ENCODE measurements at places on chromosomes 4 and X.

GRCh38 chr4:126124818-126125217 is 810.1 kb downstream of the FAT4 start:
- no peak for DNase-seq
- peaks cover 4% of the 10 kb centered on the region for H3K27me3 ChIP-seq
- no peaks in the 10 kb centered on the region for H3K36me3 ChIP-seq
- no peak overlapping the region for H3K27ac ChIP-seq
- no peak overlapping the region for H3K4me3 ChIP-seq

GRCh38 chr4:39541987-39542610 is 14.9 kb upstream of the UGDH start:
- DNase-seq = no peak
- no peaks in the 10 kb centered on the region for H3K27me3 ChIP-seq
- H3K36me3 ChIP-seq = peaks cover 3% of the 10 kb centered on the region

DNA sequence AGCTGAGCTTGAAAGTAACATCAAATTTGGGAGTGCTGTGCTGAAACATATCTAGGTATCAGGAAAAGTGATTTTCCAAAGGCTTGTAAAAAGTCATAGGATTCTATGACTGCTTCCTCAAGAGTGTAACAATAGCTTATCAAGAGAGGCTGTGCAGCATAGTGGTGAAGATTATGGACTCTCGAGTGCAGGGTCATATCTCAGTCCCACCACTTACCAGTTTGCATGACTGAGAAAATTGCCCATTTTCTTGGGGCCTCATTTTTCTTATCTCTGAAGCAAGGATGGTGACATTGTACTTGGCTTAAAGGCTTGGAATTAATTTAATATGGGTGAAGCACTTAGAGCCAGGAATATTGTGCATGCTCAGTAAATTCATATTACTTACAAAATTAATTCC is 57.2 kb downstream of the AFF1 start:
- H3K36me3 ChIP-seq = peaks cover 8% of the 10 kb centered on the region
- H3K27ac ChIP-seq = no peak overlapping the region
- no peaks in the 10 kb centered on the region for H3K4me1 ChIP-seq
- no peaks in the 10 kb centered on the region for H3K27me3 ChIP-seq
- H3K4me3 ChIP-seq = no peak overlapping the region
- no peak for DNase-seq

DNA sequence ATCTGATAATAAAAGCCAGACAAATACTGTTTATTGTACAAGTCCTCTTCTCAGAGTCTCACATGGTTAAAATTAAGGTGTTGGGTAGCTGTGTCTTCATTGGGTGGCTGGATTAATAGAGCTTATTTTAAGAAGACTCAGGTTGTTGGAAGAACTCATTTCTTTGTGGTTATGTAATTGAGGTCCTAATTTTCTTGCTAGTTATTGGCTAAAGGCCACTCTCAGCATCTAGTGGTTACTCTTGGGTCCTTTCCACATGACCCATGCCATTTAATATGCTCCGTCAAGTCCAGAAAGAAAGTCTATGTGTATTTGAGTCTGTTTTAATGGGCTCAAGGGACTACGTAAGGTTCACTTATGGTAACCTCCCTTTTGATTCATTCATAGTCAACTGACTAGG is 1668.6 kb upstream of the AGA start:
- no peaks in the 10 kb centered on the region for H3K36me3 ChIP-seq
- no peak overlapping the region for H3K4me3 ChIP-seq
- H3K27ac ChIP-seq = no peak overlapping the region
- H3K27me3 ChIP-seq = no peaks in the 10 kb centered on the region
- H3K4me1 ChIP-seq = no peaks in the 10 kb centered on the region

DNA sequence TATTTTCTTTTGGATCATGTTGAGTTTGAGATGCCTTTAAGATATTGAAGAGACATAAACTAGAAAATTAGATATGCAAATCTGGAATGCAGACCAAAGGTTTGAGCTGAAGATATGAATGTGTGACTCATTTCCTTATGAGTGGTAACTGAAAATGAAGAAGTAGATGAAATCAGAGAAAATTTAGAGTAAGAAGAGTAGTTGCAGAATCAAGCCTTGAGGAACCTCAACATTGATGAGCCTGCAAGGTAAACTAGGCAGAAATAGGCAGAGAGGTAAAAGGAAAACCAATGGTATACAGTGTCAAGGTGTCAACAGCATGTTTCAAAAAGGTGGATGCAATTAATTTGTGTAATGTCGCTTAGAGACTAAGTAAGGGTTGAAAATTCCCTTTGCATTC is 142.8 kb downstream of the MOSPD2 start:
- H3K36me3 ChIP-seq = no peaks in the 10 kb centered on the region
- no peak overlapping the region for H3K27ac ChIP-seq
- H3K27me3 ChIP-seq = no peaks in the 10 kb centered on the region
- DNase-seq = no peak
- H3K4me3 ChIP-seq = no peak overlapping the region
- H3K4me1 ChIP-seq = no peaks in the 10 kb centered on the region

GRCh38 chr4:73740353-73740778 is at the start of gene CXCL8:
Gene CXCL8 (plus strand): TSS chr4:73740569. CDS start chr4:73740659, 90 bp downstream.
- peaks cover 3% of the 10 kb centered on the region for H3K27me3 ChIP-seq
- peaks cover 5% of the 10 kb centered on the region for H3K36me3 ChIP-seq
- no peak within 1 kb of the TSS for H3K4me3 ChIP-seq
- DNase-seq = no peak

GRCh38 chrX:69959712-69960111 is 90.0 kb downstream of the AWAT2 start:
- H3K36me3 ChIP-seq = no peaks in the 10 kb centered on the region
- no peak overlapping the region for H3K4me3 ChIP-seq
- no peak for DNase-seq
- no peaks in the 10 kb centered on the region for H3K4me1 ChIP-seq
- no peaks in the 10 kb centered on the region for H3K27me3 ChIP-seq
- no peak overlapping the region for H3K27ac ChIP-seq

DNA sequence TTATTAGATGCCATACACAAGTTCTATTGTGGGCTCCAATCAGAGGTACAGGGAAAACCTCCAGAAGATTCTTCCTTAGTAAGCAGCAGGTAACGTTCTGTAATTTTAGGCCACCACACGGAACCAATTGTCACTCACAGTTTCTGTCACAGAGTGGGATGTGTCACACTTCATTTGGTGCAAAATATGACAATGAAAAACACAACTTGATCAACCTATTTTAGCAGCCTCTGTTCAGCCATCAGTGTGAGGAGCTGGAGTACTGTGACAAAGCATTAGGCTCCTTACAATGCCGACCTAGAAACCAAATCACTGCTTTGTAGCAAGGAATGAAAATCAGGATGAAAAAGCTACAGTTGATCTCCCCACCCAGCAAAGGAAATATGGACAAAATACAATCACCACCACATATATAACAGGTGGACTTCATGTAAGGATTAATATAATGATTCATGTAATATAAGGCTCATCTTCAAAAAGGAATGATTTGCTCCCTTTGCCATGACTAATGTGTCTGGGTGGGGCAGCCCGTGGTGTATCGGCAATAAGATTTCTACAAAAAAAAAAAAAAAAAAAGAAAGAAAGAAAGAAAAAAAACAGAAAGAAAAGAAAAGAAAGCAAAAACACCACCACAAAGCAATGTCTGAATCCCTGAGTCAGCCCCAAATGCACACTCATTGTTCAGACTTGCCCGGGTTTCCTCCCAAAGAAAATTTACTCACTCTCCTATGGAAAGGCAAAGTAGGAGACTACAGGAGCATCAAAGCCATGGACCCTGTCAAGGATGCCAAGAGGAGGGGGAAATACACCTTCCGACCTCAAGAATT is 36.0 kb downstream of the SLC9A7 start:
- H3K27ac ChIP-seq = no peak overlapping the region
- H3K4me1 ChIP-seq = no peaks in the 10 kb centered on the region
- no peak for DNase-seq
- no peaks in the 10 kb centered on the region for H3K36me3 ChIP-seq
- no peaks in the 10 kb centered on the region for H3K27me3 ChIP-seq

DNA sequence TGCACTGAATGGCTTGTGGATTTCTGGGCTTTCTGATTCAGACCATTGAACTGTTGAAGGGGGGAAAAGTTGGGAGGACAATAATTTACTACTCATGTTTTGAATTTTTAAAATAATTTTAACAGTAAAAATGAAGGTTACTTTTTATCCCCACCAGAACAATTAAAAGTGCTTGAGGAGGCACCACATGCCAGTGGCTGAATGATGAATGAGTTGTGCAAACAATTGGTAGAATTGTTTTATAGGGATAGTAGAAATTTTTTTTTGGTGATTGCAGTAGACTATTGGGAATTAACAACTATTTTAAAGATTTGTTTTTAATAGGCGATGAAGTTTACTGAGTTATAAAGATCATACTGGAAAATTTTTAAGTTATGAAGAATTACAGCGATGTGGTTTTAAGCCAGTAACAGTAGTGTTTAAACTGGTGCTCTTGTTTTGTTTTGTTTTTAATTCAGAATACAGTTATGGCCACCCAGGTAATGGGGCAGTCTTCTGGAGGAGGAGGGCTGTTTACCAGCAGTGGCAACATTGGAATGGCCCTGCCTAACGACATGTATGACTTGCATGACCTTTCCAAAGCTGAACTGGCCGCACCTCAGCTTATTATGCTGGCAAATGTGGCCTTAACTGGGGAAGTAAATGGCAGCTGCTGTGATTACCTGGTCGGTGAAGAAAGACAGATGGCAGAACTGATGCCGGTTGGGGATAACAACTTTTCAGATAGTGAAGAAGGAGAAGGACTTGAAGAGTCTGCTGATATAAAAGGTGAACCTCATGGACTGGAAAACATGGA is 2.7 kb downstream of the REST start:
- peaks cover 44% of the 10 kb centered on the region for H3K4me1 ChIP-seq
- H3K4me3 ChIP-seq = peak overlapping the region; percentile 91
- no peak for DNase-seq
- H3K27me3 ChIP-seq = no peaks in the 10 kb centered on the region
- peaks cover 4% of the 10 kb centered on the region for H3K36me3 ChIP-seq
- H3K27ac ChIP-seq = peak overlapping the region; percentile 95

- no peaks in the 10 kb centered on the region for H3K27me3 ChIP-seq
- no peak for DNase-seq
- no peak overlapping the region for H3K4me3 ChIP-seq
- peaks cover 2% of the 10 kb centered on the region for H3K36me3 ChIP-seq
Observed at GRCh38 chr4:82811838-82812341, 13.3 kb upstream of the SCD5 start.

GRCh38 chr4:8101213-8102075 is 57.2 kb downstream of the ABLIM2 start:
- H3K4me3 ChIP-seq = no peak overlapping the region
- H3K27ac ChIP-seq = peak overlapping the region; percentile 19

DNA sequence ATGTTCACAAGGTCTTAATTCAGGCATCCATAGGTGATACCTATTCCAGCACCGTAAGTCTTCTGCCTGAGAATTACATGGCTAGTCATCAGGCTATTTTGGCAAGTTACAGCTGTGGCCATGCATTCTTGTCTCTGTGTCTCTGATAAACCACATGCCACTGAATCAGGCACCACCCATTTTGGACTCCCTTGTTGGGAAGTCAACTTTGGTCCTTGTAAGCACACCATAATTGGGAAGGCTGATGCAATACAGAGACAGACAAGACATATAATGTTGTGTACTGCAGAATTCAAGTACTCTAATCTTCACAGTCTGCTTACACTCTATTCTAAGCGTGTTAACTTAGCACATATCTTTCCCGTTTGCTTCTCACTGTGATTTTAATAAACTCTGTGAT is 483.7 kb upstream of the FTHL17 start:
- peaks cover 5% of the 10 kb centered on the region for H3K4me1 ChIP-seq
- no peak overlapping the region for H3K4me3 ChIP-seq
- H3K36me3 ChIP-seq = no peaks in the 10 kb centered on the region
- no peaks in the 10 kb centered on the region for H3K27me3 ChIP-seq

GRCh38 chr4:180809439-180809838 is 1433.8 kb upstream of the TENM3 start:
- DNase-seq = no peak
- no peak overlapping the region for H3K4me3 ChIP-seq
- H3K4me1 ChIP-seq = peaks cover 23% of the 10 kb centered on the region
- H3K27me3 ChIP-seq = no peaks in the 10 kb centered on the region
- H3K27ac ChIP-seq = no peak overlapping the region
- H3K36me3 ChIP-seq = no peaks in the 10 kb centered on the region

- H3K4me3 ChIP-seq = no peak overlapping the region
- peaks cover 9% of the 10 kb centered on the region for H3K27me3 ChIP-seq
- no peak for DNase-seq
Observed at GRCh38 chr4:130361616-130362015, 1265.7 kb downstream of the C4orf33 start.

- H3K36me3 ChIP-seq = no peaks in the 10 kb centered on the region
- H3K4me3 ChIP-seq = no peak overlapping the region
- H3K27ac ChIP-seq = no peak overlapping the region
- peaks cover 11% of the 10 kb centered on the region for H3K4me1 ChIP-seq
- DNase-seq = no peak
Observed at GRCh38 chr4:70518716-70519115, 347 bp downstream of the AMTN start.

DNA sequence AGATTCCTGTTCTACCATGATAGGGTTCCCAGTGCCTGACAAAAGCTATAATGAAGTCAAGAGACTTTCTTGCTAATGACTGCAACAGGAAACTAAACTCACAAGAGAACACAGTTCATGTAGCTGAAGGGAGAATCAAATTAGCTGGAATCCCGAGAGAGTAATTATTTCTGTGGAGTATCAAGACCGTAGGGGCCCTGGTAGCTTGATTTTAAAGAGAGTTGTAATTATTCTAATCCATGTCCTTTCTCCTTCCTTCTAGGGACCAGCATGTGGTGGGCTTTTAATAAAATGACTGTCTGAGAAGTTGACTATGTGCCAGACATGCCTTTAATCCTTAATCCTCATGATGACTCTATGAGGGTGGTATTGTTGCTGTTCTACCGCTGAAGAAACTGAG is 1.7 kb upstream of the TRPC5OS start:
- H3K27me3 ChIP-seq = peaks cover 16% of the 10 kb centered on the region
- H3K4me3 ChIP-seq = no peak overlapping the region
- H3K27ac ChIP-seq = no peak overlapping the region
- no peak for DNase-seq

- no peak overlapping the region for H3K27ac ChIP-seq
- no peak overlapping the region for H3K4me3 ChIP-seq
- H3K36me3 ChIP-seq = no peaks in the 10 kb centered on the region
Observed at GRCh38 chr4:9894644-9895332, 113.4 kb downstream of the DRD5 start.

DNA sequence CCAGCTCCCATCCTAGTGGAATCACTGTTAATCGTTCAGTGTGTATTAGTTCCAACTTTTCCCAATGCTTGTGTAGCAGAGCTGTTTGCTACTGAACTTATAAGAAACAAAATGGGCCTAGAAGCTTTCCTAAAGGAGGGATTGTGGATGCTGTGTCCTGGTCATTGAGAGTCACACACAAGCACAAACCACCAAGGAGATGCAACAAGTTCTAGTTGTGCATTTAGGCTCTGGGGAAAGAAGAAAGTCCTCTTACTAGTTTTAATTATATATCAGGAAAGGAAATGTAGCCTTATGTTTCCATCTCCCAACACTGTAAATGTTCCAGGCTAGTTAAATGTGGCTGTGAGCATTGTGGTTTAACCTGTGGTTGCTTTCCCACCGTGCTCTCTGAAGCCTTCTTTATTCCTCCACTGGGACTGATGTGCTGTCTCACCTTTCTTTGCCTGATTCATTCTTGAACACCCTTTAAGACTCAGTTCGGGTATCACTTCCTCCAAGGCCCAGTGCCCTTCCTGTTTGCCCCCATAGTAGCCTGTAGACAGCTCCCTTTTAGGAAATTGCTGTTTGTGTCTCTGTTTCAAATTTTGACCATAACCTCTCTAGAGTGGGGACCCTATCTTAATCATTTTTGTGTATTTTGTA is 34.3 kb downstream of the ATP10D start:
- peaks cover 41% of the 10 kb centered on the region for H3K4me1 ChIP-seq
- peak overlapping the region; percentile 24 for H3K27ac ChIP-seq
- H3K36me3 ChIP-seq = peaks cover 15% of the 10 kb centered on the region
- H3K4me3 ChIP-seq = no peak overlapping the region
- no peaks in the 10 kb centered on the region for H3K27me3 ChIP-seq

Data from chondrocyte (in vitro differentiated cells).